CD4-positive, alpha-beta memory T cell (primary cell): ENCODE measurements at places on chromosomes 12 and 14. TPM values are rescaled to one million over a fixed set of nuclear protein-coding genes. Genes with fewer than 3 reads are reported as not detected.

- no peak for DNase-seq
Measured at GRCh38 chr14:33676135-33676566, 274.7 kb downstream of the EGLN3 start.

DNA sequence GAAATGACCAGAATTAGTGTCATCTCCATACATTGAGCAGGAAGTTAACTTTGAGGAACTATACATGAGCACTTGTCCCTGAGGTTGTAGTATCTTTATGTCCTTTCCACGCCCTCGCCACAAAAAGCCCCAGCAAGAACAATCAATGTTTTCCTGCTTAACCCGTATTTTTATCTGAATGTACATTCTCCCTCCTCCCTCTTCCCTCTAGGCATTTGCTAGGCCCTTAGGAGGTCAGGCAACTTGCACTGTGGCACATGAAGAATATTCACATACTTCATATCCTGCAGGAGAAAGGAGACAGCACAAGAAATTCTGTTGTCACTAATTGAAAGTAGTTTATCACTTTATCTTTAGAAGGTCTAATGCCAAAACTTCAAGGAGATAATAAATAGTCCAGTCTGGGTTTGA lies 18.1 kb upstream of the DUSP6 start:
- no peak for DNase-seq

DNA sequence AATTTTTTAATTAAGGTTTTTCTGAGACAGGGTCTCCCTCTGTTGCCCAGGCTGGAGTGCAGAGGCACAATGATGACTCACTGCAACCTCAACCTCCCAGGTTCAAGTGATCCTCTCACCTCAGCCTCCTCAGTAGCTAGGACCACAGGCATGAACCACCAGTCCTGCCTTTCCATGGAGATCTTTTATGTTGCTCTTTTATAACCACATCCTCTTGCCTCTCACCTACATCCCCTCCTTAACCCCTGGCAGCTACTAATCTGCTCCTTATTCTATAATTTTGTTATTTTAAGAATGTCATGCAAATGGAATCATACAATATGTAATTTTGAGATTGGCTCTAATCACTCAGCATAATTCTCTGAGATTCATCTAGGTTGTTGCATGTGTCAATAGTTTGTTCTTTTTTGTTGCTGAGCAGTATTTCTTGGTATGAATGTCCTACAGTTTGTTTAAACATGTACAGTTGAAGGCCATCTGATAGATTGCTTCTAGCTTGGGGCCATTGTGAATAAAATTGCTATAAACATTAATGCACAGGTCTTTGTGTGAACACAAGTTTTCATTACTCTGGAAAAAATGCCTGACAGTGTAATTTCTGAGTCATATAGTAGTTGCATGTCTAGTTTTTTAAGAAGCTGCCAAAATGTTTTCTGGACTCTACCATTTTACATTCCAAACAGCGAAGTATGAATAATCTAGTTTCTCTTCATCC lies 249.2 kb upstream of the AMIGO2 start:
- no peak for DNase-seq

DNA sequence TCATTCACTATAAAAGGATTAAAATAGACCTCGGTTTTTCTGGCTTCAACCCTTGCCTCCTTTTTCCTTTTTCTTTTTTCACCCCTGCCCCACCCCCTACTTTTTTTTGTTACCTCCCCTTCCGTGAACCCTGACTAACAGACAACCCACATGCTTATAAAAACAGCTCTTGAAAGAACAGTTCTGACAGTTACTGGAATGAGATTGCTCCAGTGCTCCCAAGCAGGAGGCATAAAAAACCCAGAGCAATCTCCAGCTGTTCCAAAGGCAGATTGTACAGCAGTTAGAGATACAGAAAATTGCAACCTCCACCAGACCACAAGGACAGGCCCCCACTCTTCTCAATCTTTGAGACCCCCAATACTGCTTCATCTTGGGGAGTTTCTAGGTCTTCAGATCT lies 29.9 kb upstream of the TMEM260 start:
- no peak for DNase-seq

DNA sequence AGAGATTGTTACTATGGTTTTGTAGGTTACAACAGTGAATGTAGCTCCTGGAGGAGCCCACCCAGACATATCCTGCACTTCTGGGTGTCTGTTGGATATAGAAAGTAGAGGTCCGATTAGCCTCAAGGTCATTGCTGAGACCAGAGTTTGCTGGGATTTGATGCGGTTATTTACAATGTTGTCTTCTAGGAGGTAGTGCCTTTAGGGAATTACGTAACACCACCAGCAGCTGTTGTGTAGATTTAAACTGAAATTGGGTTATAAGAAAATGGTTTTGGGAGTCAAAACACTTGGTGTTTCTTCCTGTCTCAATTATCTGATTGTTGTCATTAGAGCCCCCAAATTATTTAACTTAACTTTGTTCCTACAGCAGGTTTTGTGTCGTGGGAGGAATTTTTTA lies 225.3 kb upstream of the PELI2 start:
- no peak for DNase-seq

- DNase-seq: no peak
Measured at GRCh38 chr12:101775816-101776215, 36.6 kb upstream of the SYCP3 start.

DNA sequence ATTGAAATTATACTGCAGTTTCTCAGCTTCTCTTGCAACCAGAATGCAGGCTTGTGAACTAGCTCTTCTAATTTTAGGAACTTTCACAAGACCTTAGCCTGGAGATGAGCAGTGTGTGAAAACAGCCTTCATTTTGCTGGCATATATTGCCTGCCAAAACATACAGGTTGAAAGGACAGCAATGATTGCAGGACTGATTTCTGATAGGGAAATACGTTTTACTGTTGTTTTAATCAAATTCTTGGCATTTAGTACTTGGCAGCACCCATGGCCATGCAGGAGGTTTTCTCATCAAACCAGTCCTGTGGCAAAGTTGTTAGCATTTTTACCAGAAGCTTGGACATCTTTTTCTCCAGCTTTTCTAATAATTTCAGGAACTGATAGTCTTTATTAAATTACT lies 91.9 kb upstream of the MUCL1 start:
- no peak for DNase-seq

DNA sequence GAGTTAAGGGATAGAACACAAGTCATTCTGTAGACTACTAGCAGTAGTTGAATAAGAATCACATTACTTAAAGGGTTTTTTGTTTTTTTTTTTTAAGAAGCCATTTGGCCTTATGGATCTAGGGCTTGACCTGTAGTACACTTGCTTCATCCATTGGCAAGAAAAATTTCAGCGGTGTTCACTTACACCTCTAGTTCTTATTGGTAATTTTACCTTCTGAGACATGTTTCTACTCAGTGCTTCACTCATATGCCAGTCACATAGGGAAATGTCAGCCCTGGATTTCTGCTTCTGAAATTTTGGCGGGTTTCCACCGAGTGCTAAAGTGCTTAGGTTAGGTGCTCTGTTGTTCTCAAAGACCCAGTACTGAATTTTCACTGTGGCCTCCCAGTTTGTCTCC lies 72.9 kb downstream of the FRMD6 start:
- DNase-seq: no peak

GRCh38 chr14:52463375-52463774 lies 88.9 kb downstream of the TXNDC16 start:
- DNase-seq: no peak

DNA sequence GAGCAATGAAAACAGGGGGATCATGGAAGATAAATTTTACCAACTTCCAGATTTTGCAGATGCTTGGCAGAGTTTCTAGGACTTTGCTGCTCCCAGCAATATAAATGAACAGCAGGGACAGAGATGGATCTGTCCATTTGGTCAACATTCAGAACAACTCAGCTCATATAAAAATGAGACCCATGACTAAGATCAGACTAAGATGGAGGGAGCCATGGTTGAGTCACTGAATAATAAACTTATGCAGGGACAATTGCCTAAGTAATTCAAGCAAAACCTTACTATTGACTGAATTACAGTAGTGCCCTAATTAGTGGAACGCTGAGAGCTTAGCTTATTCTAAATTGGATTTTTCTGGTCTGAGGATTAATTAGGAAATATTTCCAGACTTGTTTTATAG lies 205.1 kb downstream of the SLC5A8 start:
- no peak for DNase-seq

JAG2 gene
- 0.80 TPM for total RNA-seq

AGAP2 gene
- 66.7 TPM for total RNA-seq

MANSC4 gene
- not detected for total RNA-seq
